Activated CD4-positive, alpha-beta T cell treated with anti-CD3 and anti-CD28 coated beads for 36 hours (primary cell): ENCODE measurements at places on chromosomes 6 and 20. TPM values are rescaled to one million over a fixed set of nuclear protein-coding genes. Genes with fewer than 3 reads are reported as not detected.

GRCh38 chr6:15631432-15631831 lies 31.4 kb downstream of the DTNBP1 start:
- H3K4me1 ChIP-seq = peaks cover 36% of the 10 kb centered on the region
- peaks cover 6% of the 10 kb centered on the region for H3K27me3 ChIP-seq
- DNase-seq = no peak
- H3K4me3 ChIP-seq = no peak overlapping the region

GRCh38 chr20:22796469-22797077 lies 212.2 kb upstream of the FOXA2 start:
- no peak for DNase-seq
- H3K27me3 ChIP-seq = no peaks in the 10 kb centered on the region
- H3K4me1 ChIP-seq = no peaks in the 10 kb centered on the region
- H3K27ac ChIP-seq = no peak overlapping the region
- no peaks in the 10 kb centered on the region for H3K36me3 ChIP-seq

DNA sequence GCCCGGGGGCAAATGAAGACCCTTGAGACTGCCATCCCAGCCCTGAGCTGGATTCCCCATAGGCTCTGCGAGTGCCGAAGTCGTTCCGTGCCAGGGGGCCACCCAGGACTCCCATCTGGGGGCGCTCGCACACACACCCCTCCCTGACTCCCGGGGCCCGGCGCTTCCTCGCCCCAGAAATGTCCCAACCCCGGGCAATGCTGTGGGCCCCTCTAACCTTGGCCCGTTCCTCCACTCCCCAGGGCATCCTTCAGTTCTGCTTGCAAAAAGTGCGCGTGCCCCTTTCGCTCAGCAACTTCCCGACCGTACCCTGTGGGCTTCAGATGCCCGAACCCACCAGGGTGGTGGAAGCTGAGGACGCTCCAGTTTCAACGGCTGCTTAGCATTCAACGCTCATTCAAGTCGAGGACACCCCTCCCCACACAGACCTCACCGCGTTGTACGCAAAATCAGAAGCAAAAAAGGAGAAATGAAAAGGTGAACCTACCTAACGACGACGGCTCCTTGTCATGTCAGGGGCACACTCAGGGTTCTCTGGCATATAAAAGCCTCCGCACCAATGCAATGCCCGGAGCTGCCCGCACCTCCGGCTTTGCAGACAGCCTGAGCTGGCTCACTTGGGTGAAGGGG lies 25.3 kb downstream of the RIPOR2 start:
- peak overlapping the region; percentile 85 for H3K4me3 ChIP-seq
- peaks cover 83% of the 10 kb centered on the region for H3K4me1 ChIP-seq
- peak overlapping the region; percentile 90 for H3K27ac ChIP-seq
- no peaks in the 10 kb centered on the region for H3K27me3 ChIP-seq

DNA sequence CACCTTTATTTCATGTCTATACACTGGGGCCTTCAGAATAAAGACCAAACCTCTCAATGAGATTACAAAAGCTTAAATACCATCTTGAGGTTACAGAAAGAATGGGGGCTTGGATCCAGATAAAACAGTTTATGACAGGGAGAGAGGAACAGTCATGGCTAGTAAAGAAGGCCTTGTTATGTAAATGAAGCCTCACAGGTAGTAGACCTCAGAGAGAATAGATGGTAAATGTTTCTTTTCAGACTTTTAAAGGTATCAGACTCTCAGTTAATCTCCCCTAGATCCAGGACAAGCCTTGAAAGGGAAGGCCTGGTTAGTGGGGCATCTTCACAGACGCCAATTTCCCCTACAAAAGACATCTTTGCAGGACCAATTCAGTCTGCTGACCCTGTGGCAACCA lies 1325.6 kb downstream of the HACE1 start:
- no peak overlapping the region for H3K4me3 ChIP-seq
- DNase-seq = no peak
- H3K27me3 ChIP-seq = no peaks in the 10 kb centered on the region
- no peaks in the 10 kb centered on the region for H3K4me1 ChIP-seq

- H3K27ac ChIP-seq = no peak overlapping the region
- no peaks in the 10 kb centered on the region for H3K4me1 ChIP-seq
- peaks cover 65% of the 10 kb centered on the region for H3K27me3 ChIP-seq
- no peak for DNase-seq
Observed at GRCh38 chr6:148193063-148193680, 149.5 kb upstream of the SASH1 start.

DNA sequence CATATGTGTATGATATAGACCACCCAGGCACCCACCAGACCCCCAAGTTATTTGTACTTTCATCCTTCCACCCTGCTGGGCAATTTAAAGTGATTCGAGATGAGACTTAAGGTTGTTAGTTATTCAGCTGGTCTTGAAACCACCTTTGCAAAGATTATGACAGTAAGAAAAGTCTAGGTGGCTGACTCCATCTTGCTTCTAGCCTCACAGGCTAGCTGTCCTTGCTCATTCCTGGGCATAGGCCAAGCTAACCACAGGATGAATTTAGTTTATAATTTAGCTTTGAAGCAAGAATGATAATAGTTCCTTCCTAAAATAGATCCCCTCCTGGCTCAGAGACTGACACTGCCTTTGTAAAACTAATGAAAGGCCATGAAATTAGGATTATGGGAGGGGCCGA lies 71.9 kb upstream of the IYD start:
- no peak for DNase-seq
- no peaks in the 10 kb centered on the region for H3K36me3 ChIP-seq
- H3K27ac ChIP-seq = no peak overlapping the region
- H3K4me3 ChIP-seq = no peak overlapping the region

- no peaks in the 10 kb centered on the region for H3K27me3 ChIP-seq
- no peak for DNase-seq
- no peak overlapping the region for H3K4me3 ChIP-seq
Observed at GRCh38 chr20:13799040-13799439, 14.2 kb downstream of the NDUFAF5 start.

- no peaks in the 10 kb centered on the region for H3K27me3 ChIP-seq
- H3K27ac ChIP-seq = peak within 1 kb of the TSS; percentile 86
- peaks cover 11% of the 10 kb centered on the region for H3K36me3 ChIP-seq
Observed at GRCh38 chr6:31614684-31615578, at the start of gene AIF1. Gene AIF1 (plus strand): TSS chr6:31615234. CDS start chr6:31615330, 96 bp downstream.

DNA sequence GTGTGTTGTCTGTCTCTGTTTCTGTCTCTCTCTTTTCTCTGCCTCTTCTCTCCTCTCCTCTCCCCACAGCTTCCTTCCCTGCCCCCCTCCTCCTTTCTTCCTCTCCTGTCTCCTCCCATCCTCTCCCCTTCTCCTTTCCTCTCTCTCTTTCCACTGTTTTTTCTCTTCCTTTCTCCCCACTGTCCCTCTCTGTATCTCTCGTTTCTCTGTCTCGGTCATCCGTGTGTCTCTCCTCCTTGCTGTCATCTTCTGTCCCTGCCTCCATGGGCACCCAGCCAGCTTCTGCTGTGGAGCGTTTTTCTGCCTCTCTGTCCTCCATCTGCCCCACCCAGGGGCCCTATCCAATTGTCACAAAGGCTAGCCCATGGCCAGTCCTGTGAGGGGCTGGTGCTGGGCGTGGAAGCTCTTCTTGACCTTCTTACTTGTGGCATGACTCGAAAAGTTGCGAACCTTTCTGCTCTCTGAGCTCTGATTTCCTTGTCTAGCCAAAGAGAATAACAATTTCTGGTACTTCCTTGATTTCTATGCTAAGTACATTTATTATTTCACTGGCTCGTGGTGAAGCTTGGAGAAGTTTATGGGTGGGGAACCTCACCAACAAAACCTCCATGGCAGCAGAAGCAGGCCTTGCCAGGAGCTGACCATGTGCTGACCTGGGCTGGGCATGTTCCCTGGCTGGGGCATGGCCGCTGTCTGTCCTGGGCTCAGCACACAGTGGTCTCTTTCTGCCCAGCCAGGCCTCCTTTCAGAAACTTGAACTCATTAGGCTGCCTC lies 69.3 kb downstream of the CEBPB start:
- no peaks in the 10 kb centered on the region for H3K27me3 ChIP-seq
- H3K36me3 ChIP-seq = no peaks in the 10 kb centered on the region
- H3K4me3 ChIP-seq = no peak overlapping the region
- no peak for DNase-seq
- H3K27ac ChIP-seq = no peak overlapping the region

DNA sequence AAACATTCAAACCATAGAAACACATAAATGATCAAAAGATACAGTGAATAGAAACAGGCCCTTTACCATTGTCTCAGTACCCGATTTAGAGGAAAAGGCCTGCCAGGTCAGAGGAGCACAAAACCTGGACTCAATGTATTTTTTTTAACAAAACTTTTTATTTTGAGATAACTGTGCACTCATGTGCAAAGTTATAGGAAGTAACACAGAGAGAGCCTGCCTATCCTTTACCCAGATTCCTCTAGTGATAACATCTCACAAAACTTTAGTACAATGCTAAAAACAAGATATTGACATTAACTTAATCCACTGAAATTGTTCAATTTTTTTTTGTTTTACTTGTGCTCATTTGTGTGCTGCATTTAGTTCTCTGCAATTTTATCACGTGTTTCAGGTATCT lies 36.8 kb upstream of the SAMD3 start:
- peaks cover 24% of the 10 kb centered on the region for H3K4me1 ChIP-seq
- no peaks in the 10 kb centered on the region for H3K27me3 ChIP-seq
- no peaks in the 10 kb centered on the region for H3K36me3 ChIP-seq
- H3K27ac ChIP-seq = no peak overlapping the region
- H3K4me3 ChIP-seq = no peak overlapping the region

- no peak overlapping the region for H3K4me3 ChIP-seq
- H3K27ac ChIP-seq = no peak overlapping the region
- no peak for DNase-seq
- no peaks in the 10 kb centered on the region for H3K4me1 ChIP-seq
Observed at GRCh38 chr6:100346203-100346602, 118.5 kb downstream of the SIM1 start.

DNA sequence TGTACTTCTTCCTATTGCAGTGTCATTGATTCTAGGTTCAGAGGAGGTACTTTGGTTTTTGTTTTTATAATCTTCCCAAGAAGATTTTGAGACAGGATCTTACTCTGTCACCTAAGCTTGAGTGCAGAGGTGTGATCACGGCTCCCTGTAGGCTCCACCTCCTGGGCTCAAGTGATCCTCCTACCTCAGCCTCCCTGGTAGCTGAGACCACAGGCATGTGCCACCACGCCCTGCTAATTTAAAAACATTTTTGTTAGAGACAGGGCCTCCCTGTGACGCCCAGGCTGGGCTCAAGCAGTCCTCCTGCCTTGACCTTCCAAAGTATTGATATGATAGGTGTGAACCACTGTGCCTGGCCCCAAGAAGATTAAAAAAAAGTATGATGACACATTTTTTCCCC lies 3.4 kb upstream of the SLC17A5 start:
- H3K4me1 ChIP-seq = peaks cover 23% of the 10 kb centered on the region
- DNase-seq = peak; percentile 30
- H3K4me3 ChIP-seq = no peak overlapping the region

- peak overlapping the region; percentile 85 for H3K27ac ChIP-seq
- no peak for DNase-seq
- peaks cover 83% of the 10 kb centered on the region for H3K4me1 ChIP-seq
- H3K36me3 ChIP-seq = peaks cover 65% of the 10 kb centered on the region
- H3K4me3 ChIP-seq = no peak overlapping the region
- no peaks in the 10 kb centered on the region for H3K27me3 ChIP-seq
Observed at GRCh38 chr20:44993343-44993742, 27.0 kb downstream of the STK4 start.

CLDN20 gene
- total RNA-seq = not detected

MUC21 gene
- total RNA-seq = not detected

MOXD1 gene
- total RNA-seq = not detected
